Stimulated activated CD4-positive, alpha-beta T cell treated with anti-CD3 and anti-CD28 coated beads, Interleukin-2, amount 100 ng/mL, for 48 hours (primary cell): ENCODE measurements at places on chromosomes 2 and 18.

- no peak for DNase-seq
Observed at GRCh38 chr2:85525567-85525966, 13.4 kb upstream of the MAT2A start.

DNA sequence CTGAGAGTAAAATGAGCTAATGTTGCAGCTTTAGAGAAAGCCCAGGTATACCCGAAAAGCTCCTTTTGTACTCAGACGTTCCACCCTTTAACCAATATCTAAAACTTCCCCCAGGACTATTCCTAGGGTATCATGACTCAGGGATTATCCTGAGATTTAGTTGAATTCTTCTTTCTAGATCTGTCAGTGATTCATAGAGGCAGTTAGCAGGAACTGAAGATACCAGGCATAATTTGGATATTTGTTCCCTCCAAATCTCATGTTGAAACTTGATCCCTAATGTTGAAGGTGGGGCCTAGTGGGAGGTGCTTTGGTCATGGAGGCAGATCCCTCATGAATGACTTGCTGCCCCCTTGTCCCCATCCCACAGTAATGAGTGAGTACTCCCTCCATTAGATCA is 161.2 kb upstream of the LRP1B start:
- no peak for DNase-seq

DNA sequence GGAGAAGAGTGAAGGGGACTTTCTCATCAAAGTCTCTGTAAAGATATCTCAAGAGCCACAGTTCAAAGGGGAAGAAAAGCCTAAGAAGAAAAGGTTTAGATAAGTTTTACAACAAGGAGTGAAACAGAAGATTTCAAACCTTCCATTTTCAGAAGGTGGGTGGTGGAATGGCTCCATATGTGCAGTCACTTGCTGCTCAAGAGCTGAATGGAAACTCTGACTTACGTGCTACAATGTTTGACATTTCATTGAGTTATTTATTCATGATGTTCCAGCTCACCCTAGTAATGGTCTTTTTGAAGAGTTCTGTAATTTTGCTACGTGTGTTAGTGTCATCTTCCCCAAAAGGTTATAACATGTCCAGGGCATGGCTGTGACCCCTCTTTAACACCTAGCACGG is 21.7 kb downstream of the LCT start:
- DNase-seq, result no peak

- DNase-seq, result no peak
Observed at GRCh38 chr2:101368376-101368775, 18.9 kb downstream of the CREG2 start.

- no peak for DNase-seq
Observed at GRCh38 chr2:42359965-42360483, 993 bp downstream of the COX7A2L start.

DNA sequence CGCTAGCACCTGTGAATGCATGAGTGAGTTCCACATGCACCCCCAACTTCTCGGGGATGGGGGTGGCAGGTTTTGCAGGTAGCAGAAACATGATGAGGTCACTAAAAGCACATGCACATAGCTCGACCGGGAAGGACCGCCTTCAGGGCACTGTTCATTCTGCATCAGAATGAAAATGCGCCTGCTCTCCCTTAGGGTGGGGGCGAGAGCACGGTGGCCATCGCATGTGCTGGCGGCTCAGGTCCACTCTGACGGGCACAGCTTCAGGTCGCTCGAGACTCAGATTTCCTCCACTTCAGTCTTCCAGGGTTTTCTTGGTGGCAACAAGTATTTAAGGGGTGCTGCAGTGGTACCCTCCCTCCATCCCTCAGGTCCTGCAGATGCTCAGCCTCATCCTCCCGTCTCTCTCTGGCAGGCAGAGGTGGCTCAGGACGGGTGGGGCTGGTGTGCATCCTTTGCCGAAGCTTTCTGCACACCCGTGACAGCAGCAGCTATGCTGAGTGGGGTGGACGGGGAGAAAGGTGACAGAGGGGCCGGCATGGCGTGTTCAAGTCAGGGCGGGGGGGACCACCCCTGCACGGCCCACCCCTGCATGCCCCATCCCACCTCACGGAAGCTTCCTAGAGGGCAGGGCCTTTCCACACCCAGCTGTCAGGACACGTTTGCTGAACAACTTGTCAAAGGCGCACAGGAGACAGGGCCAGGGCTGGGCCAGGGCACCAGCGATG is 14.8 kb downstream of the KCNIP3 start:
- DNase-seq, result no peak

- no peak for DNase-seq
Observed at GRCh38 chr18:49303379-49303778, 157.1 kb downstream of the DYM start.

- DNase-seq, result no peak
Observed at GRCh38 chr2:105521176-105521575, 122.3 kb upstream of the FHL2 start.

DNA sequence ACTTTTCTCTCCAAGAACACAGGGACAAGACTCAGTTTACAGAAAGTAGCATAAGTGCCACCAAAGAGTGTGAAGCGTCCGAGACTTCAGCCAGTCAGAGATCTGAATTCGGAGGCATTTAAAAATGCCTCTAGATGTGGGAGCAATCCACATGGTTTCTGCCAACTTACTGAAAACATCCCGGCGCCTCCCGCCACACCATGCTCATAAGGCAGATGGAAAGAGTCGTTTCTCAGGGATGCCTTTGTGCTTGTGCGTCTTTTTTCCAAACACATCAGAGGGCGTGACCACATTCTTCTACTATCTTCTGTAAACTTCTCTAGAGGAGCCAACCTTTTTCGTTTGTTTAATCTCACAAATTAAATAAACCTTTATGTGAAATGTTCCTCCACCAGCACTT is 88.7 kb downstream of the NRP2 start:
- no peak for DNase-seq

DNA sequence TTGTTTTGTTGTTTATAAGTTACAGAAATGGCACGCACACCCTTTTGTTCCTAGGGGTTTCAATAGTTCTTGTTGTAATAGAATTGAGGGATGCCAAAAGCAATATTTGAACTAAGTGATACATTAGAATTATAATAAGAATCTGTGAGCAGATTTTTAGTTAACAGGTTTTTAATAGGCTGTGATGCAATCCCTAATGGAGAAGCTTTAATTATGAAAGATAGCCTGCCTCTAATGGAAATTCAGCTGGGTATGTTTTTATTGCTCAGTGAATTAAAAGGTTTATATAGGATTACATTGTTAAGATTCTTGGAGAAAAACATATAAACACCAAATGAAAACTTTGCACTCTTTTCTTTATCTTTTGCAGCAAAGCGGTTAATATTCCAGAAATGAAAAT is 131.1 kb downstream of the PPP1R1C start:
- DNase-seq, result no peak

GRCh38 chr2:128291161-128291843 is 27.4 kb downstream of the HS6ST1 start:
- no peak for DNase-seq

GRCh38 chr2:27781496-27781895 is 10.0 kb downstream of the MRPL33 start:
- no peak for DNase-seq

- no peak for DNase-seq
Observed at GRCh38 chr2:152584301-152584700, 133.0 kb downstream of the PRPF40A start.

DNA sequence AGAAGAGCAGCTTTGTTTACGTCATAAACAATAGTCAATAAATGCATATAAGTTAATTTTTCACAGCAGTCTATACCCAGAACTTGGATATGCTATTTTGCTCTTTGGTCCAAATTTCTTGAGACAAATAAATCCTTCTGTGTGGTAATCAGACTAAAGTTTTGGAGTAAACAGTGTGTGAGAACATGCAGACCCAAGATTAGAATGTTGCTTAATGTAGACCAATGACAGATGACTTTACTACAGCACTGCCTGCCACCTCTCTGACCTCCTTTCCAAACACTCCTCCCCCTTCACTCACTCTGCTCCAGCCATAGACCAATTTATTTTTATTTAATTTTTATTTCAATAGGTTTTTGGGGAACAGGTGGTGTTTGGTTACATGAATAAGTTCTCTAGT is 115.3 kb upstream of the TANK start:
- no peak for DNase-seq

DNA sequence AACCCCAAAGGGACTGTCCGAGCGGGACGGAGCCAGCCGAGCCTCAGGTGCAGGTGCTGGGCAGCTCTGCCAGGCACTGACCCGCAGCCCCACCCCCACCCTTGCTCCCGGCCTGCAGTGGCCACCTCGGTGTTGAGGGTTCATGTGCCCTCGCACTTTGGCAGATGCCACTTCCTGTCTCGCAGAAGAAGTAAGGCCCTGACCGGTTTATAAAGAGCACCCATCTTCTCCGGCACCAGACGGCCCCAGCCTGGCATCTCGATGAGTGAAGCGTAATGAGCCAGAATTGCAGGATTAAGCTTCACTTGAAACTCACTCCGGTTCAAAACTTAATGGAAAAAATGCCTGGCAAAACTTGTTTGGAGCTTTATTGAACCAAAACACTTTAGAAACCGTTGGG is 10.9 kb upstream of the NFATC1 start:
- no peak for DNase-seq

DNA sequence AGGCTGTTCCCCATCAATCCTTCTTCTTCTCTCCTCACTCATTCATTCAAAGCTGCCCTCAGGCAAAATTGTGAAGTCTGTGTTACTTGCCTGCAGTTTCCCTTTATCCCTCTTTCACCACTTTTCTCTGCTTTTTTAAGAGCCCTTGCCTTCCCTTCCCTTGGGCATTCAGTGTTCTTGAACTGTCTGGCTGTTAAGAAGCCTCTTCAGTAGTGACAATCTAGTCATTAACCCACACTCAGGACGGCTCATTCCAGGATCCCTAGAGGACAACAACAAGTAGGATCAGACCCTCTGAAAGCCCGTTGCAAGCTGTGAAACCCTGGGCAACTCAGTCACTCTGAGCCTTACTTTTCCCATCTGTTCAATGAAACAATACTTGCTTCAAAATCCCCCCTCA is 615.7 kb downstream of the EPHA4 start:
- no peak for DNase-seq

DNA sequence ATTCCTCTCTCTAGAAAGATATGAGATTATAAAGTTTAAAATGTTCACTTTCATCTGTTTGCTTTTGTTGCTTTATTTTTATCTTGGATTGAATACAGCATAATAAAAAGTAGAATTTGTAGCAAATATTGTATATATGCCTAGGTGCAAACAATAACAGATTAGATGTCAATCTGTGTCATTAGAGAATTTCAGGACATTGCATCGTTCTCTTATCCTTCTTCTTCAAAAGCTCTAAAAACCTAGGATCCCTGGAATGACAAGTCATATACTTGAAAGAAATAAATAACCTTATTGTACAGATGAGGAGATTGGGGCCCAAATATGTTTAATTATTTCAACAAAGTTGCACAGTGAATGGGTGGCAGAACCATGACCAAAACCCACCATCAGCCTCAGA is 102.8 kb upstream of the BZW1 start:
- DNase-seq, result no peak

DNA sequence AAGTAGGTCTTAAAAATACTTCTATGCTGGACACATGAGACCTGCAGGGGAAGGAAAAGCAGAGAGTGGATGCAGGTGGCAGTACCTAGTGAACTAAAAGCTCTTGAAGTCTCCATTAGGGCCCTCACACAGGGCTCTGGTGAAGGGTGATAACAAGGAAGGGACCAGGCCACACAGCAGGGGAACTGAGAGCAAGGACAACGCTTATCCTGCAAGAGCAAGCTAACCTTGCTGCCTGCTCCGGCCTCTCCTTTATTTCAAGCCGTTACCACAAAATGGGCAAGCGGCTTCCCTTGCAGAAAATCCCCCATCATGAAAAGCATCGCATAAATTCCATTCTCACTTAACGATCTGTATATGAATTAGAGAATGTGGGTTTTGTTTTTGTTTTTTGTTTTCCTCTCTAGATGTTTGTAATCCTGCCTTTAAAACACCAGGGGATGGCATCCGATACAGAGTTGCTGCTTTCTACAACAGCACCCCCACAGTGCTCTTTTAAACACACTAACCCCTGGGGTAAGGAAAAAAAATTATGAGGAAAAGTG is 64.5 kb downstream of the CACNB4 start:
- DNase-seq, result no peak

GRCh38 chr2:75491129-75491753 is 69.5 kb downstream of the EVA1A start:
- DNase-seq, result no peak

DNA sequence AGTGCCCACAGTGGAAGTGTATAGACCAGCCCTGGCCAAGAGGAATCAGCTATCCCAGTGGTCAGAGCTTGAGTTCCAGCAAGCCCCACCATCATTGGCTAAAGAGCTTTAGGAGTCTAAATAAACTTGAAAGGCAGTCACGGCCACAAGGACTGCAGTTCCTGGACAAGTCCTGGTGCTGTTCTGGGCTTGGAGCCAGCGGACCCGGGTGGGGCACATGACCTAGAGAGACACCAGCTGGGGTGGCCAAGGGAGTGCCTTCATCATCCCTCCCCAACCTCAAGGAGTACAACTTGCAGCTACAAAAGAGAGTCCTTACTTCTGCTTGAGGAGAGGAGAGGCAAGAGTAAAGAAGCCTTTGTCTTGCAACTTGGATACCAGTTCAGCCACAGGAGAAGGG is 439.8 kb upstream of the TMEFF2 start:
- no peak for DNase-seq

GRCh38 chr2:5020116-5020875 is 671.9 kb upstream of the SOX11 start:
- no peak for DNase-seq

GRCh38 chr2:62383846-62384245 is 122.1 kb downstream of the TMEM17 start:
- no peak for DNase-seq

DNA sequence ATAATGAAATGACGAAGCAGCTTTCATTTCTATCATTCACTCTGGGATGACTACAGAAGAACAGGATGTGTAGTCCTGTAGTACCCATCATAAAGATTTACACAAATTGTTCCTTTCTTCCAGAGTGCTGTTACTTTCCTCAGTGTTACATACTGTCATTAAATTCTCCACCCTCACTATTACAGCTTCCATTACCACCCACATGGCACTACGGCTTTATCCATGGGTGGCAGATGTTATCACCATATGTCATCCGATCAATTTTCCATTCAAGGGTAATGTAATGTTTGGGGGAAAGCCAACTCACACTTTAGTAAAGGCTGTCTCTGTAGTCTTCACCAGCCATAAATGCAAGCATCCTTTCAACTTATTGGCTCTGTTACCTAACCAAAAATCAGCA is 7.1 kb upstream of the CSRNP3 start:
- DNase-seq, result no peak

- no peak for DNase-seq
Observed at GRCh38 chr2:73749314-73749713, 12.2 kb upstream of the TPRKB start.
